Psoas muscle (tissue), 8 donors: ENCODE measurements at places on chromosomes 2 and 18.

DNA sequence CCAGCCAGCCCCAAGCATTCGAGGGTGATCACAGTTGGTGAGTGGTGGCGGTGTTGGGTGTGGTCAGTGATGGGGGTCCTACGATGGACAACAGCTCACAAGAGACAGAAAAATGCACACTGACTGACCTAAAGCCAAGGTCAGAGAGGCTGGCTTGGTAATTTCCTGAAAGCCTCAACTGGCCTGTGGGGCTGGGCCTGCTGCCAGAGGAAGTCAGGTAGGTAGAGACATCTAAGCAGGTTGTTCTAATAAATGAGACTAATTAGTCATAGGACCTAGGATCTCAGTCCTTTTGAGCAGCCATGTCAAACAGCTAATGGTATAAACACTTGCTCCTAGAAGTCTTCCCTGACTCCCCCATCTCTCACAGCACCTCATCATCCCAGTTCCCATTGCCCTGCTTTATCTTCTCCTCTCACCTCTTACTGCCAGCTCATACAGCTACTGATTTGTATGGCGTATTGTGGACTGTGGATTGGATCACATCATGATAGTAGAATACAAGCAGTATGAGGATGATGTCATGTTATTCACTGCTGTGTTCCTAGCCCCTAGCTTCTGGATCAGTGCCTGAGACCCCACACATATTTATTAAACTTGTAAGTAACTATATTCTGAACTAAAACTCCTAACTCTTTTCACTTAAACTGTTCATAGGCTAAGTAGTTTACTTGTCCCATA lies 262.9 kb upstream of the KLHL29 start:
- no peak for DNase-seq

DNA sequence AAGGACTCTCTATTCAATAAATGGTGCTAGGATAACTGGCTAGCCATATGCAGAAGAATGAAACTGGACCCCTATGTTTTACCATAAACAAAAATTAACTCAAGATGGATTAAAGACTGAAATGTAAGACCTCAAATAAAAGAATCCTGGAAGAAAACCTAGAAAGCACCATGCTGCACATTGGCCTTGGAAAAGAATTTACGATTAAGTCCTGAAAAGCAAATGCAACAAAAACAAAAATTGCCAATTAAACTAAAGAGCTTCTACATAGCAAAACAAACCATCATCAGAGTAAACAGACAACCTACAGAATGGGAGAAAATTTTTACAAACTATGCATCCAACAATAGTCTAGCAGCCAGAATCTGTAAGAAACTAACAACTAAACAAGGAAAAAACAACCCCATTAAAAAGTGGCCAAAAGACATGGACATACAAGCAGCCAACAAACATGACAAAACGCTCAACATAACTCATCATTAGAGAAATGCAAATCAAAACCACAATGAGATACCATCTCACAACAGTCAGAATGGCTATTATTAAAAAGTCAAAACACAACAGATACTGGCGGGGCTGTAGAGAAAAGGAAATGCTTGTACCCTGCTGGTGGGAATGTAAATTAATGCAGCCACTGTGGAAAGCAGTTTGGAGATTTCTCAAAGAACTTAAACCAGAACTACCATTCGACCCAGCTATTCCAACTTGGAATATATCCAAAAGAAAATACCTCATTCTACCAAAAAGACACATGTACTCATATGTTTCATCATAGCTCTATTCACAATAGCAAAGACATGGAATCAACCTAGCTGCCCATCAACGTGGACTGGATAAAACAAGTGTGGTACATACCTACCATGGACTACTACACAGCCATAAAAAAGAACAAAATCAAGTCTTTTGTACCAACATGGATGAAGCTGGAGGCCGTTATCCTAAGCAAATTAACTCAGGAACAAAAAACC lies 30.6 kb downstream of the SEPTIN10 start:
- DNase-seq: no peak

- DNase-seq: no peak
These were observed 72.7 kb upstream of the REV1 start for GRCh38 chr2:99562516-99562915.

- no peak for DNase-seq
These were observed 8.0 kb upstream of the SFTPB start for GRCh38 chr2:85675866-85676548.

DNA sequence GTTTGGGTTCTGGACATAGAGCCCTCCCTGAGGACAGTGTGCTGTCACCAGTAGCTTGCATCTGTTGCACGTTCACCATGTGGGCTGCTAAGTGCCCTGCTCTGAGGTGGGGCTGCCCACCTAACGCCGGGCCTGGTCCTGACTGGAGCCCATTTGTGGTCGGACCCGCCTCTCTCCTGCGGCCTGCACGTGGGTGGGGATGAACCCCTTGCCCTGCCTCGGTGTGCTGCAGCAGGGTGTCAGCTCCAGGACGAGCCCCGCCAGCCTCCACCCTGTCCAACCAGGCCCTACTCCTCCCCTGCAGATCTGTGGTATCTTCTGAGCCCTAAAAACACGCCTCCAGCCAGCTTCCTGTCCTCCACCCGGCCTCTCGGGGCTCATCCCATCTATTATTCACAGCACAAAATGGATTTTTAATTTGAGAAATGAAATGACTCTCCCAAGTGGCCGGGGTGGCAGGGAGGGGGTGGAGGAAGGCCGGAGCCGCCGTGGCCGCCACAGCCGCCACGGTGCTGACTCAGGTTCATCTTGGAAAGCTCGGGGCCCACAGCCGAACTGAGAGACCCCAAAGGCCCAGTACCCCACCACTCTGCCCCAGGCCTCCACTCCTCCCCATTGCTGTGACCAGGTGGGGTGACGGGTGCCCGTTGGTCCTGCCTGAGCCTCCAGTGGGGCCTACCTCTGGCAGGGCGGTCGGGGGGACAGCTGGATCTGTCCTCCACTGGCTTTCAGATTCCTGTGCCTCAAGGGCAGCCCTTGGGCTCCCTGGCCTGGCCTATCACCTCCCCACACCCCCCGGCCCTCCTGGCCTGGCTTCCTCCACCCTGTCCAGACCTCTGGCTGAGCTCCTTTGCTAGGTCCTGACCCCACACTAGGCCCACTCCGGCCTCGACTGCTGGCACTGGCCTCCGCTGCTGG lies 2.8 kb upstream of the ECEL1 start:
- no peak for DNase-seq

DNA sequence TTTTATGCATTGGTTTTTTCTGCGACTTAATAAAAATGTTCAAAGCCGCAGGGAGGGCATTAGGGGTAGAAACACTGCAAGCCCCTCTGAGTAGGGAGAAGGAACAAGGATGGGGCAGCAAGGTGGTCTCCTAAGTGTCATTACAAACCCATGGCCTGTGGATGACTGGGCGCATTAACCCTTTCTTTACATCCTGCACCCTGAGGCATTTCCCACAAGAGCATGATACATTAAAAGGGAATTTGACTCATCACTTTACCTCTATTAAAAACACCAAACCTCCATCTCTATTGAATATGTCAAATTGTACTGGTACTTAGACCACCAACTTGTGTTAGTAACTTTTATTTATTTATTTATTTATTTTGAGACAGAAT lies 112.5 kb downstream of the VIT start:
- DNase-seq: no peak

DNA sequence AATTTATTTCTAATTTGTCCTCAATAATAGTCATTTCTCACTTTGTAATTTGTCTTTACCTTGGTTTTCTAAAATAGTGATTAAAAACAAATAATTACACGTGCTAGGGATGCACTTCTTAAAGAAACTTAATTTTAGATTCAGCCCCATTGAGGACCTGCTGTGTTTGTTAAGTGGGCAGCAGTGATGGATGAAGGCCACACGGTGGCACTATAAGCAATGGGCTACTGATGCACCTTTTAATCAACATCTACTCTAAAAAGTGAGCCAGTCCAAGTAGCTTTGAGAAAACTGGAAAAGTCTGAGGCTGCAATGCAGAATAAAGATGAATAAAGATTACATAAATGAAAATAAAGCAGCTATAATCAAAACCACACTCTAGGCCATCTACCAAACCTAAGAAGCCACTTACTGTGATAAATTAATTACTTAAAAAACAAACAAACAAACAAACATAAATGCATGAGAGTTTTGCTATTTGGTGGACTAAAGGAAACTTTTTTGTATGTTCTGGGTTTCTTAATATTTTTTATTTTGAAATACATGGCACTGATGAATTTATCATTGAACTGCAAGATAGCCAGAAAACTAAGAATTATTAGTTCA lies 89.3 kb downstream of the PDE11A start:
- DNase-seq: peak; percentile 7

DNA sequence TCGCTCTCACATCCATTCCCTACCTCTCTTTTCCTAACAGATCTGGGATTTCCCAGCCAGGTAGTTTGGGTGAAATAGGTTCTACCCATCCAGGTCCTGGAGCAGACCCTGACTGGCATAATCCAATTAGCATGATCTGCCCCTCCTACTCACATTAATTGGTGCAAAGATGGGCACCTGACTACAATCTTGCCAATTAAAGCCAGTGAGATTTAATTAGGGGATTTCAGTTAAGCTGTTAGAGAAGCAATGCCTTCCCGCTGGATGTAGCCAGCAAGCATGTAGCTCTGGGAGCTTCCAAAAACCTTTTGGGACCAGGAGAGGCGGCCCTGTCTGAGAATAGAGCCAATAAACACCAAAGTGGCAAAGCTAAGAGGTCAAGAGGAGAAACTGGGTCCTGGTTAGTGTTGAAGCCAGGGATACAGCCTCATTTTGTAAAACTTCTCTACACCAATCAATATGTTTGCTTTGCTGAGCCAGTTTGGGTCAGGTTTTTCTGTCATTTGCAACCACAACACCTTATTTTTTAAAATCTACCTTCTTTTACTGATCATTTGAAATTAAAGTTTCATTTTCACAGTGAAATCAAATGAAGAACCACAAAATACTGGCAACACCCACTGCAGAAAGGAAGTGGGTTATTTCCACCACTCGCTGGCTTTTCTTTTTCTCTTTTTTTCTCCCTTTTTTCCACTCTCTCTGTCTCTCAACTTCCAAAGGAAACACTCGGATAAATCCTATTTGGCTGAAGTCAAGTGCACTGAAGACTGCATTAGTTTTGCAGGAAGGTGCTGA lies 3.2 kb upstream of the TTC39C start:
- DNase-seq: no peak

DNA sequence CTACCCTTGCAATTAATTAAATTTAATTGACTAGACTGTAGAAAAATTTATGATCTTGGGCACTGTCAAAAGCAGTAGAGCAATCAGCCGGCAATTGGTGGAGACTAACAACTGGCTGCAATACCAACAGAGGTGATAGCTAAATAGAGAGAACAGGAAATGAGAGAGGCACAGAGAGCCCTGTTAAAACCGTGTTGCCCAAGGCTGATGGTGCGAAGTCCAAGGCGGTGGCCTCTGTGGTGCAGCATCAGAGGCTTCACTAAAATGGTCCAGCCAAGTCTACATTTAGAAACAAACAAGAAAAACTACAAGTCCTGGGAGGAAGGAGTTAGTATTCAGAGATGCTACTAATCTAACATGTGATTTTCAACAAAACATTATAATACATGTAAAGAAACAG lies 115.6 kb downstream of the NETO1 start:
- no peak for DNase-seq
